DMS153 (cell line): ENCODE measurements at places on chromosomes 6 and 20.
A peak's percentile ranks its signal among the peaks of the same experiment; 100 is the strongest.

DNA sequence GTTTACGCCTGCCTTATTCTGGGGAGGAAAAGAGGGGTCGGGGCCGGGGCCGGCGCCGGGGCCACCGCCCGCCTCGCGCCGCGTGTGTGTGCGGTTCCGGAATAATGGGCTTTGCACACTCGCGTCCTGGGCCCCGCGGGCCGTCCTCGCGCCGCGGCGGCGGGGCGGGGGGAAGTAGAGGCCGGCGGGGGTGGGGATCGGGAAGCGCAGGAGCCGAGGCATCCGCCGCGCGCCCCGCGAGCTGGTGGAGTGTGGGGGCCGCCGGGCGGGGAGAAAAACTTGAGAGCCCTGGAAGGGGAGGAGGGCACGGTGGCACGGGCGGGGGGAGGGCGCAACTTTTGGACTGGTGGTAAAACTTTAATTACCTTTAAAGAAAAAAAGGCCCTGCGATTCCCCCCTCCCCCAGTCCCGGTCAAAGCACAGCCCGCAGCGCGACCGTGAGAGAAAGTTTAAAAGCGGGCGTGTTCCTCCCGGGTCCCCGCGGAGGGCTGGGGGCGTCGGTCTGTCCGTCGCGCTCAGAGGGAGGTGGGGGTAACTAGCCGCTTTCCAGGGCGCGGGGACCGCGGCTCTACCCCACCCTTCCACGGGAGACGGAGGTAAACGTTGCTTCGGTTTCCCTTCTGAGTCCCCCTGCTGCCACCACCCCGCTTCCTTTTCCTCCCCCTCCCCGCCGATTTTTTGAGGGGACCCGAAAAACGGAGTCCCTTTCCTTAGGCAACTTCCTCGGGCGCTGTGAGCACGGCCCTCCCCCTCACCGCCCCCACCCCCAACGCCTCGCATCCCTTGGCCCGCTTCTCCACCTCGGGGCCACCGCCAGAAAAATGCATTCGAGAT is 1.9 kb downstream of the L3MBTL3 start:
- DNase-seq, result no peak

DNA sequence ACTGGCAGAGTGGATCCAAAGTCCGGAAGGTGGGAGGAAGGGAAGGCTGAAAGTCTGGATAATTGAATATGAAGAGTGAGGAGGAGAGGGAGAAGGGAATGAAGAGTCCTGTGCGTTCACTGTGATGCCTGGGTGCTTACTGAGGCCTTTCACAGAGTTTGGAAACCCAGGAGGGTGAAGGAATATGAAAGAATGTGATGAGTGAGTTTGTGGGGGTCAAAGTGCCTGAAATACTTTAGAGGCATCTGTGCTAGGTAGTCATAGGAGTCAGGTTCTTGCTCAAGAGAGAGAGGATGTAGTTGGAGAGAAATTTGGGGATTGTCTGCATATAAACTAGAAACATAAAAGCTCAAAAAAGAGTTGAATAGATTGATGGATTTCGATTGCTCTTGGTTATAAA is 20.7 kb downstream of the NKX2-4 start:
- DNase-seq, result no peak

DNA sequence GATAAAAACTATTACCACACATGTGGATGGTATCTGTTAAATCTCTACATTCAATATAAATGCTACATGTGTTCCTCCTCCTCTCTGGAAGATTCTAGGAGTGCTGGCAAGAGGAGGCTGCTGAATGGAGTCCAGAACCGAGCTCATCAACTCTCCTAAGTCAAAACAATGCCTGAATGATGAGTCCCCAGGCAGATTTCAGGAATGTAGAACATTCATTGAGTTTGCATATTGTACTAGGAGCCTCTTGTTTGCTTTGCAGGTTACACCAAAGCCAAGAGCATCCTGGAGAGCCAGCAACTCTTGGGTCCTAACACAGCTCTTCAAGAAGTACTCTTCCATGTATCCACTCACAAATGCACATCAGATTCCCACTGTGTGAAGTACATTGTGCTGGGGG is 117.6 kb upstream of the UST start:
- no peak for DNase-seq

- no peak for DNase-seq
Observed at GRCh38 chr6:105644073-105644489, 241.2 kb upstream of the PREP start.

- DNase-seq, result no peak
Observed at GRCh38 chr6:117338567-117338966, 73.2 kb downstream of the VGLL2 start.

- DNase-seq, result no peak
Observed at GRCh38 chr20:41411391-41411847, 44.8 kb upstream of the EMILIN3 start.

DNA sequence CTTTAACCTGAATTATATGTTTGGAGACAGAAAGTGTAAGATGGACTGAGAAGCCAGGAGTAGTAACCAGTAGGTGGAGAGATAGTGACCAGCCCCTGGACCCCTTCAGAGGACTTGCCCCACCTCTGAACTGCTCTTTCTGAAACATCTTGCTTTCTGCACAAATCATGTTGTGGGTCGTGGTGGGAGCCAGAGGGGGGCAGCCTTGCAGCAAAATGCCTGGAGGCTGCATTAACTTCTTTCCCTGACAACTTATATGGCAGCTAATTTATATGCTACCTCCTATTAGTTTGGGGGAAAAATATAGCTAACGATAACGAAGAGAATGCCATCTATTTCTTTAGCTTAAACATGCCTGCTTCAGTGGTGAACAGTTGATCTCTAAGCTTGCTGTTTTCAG is 859.8 kb downstream of the MAFB start:
- DNase-seq, result no peak

DNA sequence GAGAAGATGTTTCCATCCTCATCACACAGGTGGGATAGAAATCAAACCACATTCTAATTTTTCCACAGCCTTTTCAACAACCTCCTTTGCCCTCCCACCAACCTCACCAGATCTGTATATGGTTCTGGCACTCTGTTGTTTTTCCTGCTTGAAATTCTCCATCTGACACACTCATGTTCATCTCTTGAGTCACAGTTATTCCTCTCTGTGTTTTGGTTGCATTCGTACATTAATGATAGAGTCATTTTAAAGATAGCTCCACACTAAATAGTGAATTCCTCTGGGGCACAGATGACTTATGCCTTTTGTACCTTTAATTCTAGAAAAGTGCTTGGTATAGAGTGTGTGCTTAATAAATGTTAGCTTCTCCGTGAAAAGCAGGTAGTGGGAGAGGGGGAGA is 1.4 kb upstream of the GCLC start:
- no peak for DNase-seq

DNA sequence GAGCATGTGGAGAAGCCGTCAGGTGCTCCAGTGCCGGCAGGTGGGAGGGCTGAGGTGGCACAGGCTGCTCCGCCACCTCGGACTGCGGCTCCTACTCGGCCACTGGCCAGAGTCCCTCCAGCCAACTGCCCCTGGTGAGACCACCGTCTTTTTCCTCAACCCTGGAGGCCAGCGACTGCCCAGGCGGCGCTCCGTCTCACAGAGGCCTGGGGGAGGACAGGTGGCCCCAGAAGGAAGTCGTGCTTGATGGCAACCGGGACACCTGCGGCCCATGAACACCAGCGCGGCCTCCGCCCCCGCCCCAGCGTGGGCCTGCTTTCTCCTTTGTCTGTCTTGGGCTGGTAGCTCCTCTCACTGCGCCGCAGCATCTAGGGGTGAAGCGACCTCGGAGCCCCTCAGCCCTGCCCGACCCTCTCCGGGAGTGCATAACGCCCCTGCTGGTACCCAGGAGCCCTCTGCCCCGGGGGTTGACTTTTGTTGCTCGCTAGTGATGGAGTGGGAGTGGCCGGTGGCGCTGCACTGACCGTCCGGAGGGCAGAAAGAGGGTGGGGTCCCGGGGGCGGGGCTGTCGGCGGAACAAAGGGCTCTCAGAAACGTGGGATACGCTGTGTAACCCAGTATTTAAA is 706 bp upstream of the TUBB2B start:
- peak; percentile 60 for DNase-seq

GRCh38 chr6:72721346-72721745 is 99.5 kb downstream of the KCNQ5 start:
- DNase-seq, result no peak

DNA sequence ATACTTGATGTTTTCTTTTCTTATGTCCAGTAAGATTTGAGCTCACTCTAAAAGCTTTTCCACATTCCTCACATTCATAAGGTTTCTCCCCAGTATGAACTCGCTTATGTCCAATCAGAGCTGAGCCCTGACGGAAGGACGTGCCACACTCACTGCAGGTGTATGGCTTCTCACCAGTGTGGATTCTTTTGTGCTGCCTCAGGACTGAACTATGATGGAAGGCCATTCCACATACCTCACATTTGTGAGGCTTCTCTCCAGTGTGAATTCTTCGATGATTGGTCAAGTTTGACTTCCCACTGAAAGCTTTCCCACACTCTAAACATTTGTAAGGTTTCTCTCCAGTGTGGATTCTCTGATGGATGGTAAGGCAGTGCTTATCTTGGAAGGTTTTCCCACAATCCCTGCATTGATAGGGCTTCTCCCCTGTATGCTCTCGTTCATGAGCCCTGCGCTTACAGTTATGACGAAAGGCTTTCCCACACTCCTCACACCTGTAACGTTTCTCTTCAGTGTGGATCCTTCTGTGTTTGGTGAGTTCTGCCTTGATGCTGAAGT is 9.9 kb downstream of the ZNF311 start:
- no peak for DNase-seq

GRCh38 chr6:112579601-112580000 is 232.5 kb downstream of the RFPL4B start:
- no peak for DNase-seq

DNA sequence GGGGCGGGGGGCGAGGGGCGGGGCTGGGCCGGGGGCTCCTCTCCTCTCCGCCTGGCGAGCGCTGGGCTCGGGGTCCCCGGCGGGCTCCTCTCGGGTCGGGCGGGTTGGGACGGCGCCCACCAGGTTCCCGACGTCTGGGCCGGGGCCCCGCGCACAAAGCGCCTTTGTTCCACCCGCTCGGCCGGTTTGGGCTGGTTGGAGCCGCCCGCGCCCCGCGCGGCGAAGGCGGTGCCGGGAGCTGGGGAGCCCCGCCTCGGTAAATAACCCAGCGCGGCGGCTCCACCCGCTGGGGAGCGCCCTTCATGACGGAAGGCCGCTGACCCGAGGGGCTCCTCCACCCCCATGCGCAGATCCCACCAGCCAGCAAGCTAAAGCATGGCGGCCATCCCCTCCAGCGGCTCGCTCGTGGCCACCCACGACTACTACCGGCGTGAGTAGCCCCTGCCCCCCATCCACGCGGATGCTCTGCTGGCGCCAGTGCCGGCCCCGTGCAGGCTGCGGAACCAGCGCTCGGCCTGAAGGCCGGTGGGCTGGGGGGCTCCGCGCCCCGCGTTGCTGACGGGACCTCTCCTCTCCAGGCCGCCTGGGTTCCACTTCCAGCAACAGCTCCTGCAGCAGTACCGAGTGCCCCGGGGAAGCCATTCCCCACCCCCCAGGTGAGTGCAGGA is 503 bp downstream of the PPDPF start:
- peak; percentile 39 for DNase-seq

DNA sequence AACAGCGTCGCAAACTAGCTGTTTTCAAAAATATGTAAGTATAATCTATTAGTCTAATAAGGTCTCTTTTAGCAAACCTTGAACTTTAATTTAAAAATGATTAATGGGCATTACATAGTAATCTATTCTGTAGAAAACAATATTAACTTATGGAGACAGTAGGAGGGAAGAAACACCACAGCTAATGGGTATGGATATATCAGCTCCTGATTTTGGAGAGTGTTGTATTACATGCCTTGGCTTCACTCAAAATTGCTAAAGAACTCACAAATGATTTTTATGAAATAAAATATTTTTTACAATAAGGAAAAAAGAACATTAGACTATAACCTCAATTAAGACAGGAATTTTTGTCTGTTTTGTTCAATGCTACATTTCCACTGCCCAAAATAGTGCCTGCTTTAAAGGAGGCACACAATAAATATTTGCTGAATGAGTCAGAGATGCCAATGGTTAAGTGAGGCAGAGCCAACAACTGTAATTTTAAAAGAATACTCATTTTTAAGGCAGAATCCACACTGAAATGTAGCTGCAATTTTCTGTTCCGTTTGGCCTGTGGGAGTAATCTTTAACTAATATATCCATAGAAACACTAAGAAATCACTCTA is 15.7 kb downstream of the ATG5 start:
- no peak for DNase-seq

GRCh38 chr6:4931530-4932227 is 72.2 kb downstream of the RPP40 start:
- no peak for DNase-seq

DNA sequence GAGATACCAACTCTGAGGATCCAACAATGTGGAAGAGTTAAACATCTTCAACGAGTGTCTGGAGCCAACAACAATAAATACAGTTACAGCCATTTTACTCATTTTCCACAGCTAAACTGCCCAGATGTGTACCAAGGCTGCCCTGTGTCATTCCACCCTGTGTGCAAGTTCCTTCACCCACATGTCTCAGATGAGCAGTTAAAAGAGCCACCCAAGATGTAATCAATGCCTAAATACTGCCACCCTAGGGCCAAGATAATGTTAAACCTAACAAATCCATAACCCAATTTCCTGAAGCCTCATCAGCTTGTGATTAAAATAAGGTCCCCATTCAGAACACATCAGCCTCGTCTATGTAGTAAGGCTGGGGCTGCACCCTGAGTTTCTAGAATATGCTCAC is 59.9 kb downstream of the GMDS start:
- DNase-seq, result no peak

DNA sequence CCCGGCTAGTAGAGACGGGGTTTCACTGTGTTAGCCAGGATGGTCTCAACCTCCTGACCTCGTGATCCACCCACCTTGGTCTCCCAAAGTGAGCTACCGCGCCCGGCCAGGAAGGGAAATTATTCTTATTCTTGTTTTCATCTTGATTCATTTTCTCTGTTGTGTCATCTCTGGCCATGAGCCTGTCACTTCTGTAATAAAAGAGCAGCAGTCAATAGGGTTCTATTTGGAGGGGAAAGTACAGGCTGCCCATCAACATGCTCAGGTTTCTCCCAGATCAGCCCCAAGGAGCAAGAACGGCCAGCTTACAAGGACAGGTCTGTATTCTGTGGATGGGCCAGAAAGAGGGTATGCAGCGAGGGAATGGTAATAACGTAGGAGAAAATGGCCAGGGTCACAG is 345.0 kb downstream of the PREX1 start:
- no peak for DNase-seq

GRCh38 chr20:19335341-19335740 is 122.9 kb downstream of the SLC24A3 start:
- DNase-seq, result no peak
